Heart left ventricle (tissue), 16 donors: ENCODE measurements at places on chromosomes 1 and 21. TPM values are rescaled to one million over a fixed set of nuclear protein-coding genes. Genes with fewer than 3 reads are reported as not detected.
A peak's percentile ranks its signal among the peaks of the same experiment; 100 is the strongest.

DNA sequence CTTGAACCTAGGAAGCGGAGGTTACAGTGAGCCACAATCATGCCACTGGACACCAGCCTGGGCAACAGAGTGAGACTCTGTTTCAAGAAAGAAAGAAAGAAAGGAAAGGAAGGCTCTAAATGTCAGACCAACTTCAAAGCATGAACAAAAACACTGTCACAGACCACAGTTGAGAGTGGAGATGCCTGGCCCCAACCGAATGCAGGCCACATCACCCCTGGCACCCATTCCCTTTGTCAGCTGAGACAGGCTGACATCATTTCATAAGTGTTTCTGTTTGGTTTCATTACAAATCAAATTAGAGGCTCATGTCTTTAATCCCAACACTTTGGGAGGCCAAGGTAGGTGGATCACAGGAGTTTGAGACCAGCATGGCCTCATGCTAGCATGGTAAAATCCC is 28.6 kb upstream of the NADK start:
- DNase-seq: peak; percentile 12

- no peak for DNase-seq
Observed at GRCh38 chr1:150553392-150554085, 4.3 kb downstream of the ADAMTSL4 start.

Gene DNALI1
- total RNA-seq: 2.5 TPM

DNA sequence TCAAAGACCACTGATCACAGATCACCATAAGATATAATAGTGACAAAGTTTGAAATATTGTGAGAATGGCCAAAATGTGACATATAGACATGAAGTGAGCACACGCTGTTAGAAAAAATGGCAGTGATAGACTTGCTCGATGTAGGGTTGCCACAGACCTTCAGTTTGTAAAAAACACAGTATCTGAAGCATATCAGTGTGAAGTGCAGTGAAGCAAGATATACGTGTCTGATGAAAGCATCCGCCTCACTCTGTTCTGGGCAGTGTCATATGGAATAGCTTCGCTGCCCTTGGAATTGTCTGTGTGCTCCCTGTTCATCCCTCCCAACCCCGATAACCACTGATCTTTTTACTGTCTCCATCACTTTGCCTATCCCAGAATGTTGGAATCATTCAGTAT is 50.7 kb downstream of the GALNT2 start:
- no peak for DNase-seq
